Erythroblast (primary cell): ENCODE measurements at places on chromosomes 7 and 10.
A peak's percentile ranks its signal among the peaks of the same experiment; 100 is the strongest.

DNA sequence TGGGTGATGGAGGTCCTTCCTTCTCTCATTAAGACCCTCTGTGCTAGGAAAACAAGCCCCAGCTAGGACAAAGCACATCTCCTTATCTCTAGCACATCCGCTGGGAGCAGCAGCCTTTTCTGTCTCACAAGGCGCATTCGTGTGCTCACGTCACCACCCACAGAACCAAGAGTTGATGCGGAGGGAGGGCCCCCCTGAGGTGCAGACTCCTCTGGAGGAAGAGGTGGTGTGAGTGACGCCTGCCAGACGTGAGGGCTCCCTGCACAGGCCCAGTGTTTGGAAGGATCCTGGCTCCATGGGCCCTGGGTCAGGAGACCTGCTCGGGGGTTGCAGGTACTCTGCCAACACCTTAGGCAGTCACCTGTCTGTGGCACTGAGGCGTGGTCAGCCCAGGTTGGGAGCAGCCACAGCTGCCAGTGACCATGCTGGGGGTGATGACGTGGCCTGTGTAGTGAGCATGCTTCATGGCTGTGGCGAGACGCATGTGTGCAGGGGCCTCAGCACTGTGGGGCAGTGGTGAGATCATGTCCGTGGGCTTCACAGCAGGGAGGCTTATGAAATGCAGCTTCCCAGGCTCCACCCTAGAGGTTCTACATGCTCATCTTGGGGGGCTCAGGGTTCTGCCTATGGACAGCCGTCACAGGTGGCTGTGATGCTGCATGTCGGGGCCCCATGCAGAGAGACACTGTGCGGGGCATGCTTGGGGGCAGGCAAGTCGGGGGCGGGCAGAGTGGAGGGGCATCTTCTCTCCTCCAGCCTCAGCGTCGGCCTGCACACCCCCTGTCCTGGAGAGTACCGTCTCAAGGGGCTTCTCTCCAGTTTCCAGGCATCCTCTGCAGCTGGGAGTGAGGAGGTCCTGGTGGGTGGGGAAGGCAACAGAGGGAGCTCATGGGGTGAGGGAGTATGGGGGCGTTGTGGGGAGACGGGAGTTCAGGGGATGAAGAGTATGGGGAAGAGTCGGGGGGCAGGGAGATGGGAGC is 56.2 kb upstream of the DPYSL4 start:
- DNase-seq: no peak

DNA sequence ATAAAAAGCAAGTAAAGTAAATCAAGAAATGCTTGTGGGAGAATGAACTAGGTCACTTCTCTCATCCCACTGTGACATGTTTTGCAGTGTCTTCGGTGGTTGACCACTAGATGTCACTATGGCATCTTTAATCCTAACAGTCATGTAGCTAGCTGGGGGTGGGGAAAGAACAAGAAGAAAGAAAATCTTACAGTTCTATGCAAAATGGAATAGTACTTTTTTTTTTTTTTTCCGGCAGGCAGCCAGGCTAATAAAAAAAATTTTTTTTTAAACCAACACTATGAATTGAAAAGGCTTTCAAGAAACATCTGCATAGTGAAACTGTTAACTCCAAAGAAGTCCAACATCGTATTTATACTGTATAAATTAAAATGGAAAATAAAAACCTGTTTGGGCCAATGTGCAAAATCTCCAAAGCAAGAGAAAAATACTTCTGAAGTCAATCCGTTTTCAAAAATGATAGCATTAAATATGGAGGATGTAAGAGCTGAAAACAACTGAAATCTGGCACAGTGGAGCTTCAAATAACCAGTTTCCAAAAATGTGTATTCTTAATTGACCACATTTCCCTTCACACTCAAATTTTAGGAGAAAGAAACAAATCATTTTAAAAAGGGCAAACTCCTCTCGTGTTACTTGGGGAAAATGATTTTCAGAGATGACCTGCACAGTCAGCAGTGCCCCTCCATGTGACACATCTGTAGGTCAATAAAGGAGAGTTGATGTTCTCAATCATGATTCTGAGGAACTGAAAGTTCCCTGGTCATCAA is 38.5 kb downstream of the CDK1 start:
- DNase-seq: peak; percentile 73

GRCh38 chr10:21934307-21934706 is 69.2 kb downstream of the DNAJC1 start:
- DNase-seq: no peak

DNA sequence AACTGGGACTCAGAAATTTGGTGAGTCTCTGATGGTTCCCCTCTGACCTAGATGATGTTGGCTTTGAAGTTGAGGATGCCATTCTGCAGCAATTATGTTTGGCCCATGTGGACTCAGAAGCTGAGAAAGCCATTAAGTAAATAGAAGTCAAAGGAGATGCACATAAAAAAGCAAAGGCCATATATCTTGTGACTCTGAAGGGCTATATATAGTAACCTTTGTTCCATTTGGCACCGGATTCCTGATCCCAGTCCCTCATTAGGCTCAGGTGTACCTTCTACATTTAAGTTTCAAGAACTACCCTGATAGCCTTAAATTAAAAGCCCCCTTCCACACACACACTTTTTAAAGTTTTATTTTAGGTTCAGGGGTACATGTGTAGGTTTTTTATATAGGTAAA is 50.0 kb upstream of the PDK4 start:
- no peak for DNase-seq

GRCh38 chr10:80452069-80452468 is 2.0 kb upstream of the TSPAN14 start:
- no peak for DNase-seq

DNA sequence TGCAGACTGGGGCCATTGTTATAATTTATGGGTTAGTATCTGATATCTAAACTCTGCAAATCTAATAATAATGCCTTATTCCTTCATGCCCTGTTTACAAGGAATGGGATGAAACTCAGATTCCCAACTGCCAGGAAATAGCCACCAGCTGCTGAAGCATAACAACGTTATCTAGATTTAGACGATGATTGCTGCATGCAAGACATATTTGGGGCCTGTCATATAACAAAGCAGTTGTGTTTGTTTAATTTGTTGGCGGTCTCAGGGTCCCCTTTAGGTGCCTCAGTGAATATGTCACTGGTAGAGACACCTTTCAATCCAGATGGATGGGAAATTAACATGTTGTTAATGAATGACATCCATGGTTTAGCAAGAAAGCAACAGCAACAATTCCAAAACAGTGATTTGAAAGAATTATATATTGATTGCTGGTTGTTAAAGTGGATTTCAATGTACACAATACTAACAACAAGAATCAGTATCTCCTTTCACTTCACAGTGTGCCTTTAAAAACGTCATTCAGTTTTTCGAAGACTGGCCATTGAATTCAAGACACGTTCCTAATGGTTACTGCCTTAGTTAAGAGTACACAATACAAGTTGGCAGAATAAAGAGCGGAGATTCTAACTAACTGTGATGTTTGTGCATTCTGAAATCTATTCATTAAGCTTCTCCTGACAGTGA is 860.6 kb upstream of the CELF2 start:
- DNase-seq: no peak

GRCh38 chr7:123398921-123399320 is 135.5 kb downstream of the IQUB start:
- DNase-seq: no peak

- DNase-seq: no peak
Observed at GRCh38 chr7:128267595-128267924, 26.5 kb downstream of the LEP start.

GRCh38 chr7:81770728-81771223 is 929 bp upstream of the HGF start:
- no peak for DNase-seq

- no peak for DNase-seq
Observed at GRCh38 chr10:124943301-124944092, 1.6 kb downstream of the ZRANB1 start.
